H7 (cell line): ENCODE measurements at places on chromosomes 6 and 20. TPM values are rescaled to one million over a fixed set of nuclear protein-coding genes. Genes with fewer than 3 reads are reported as not detected.
A peak's percentile ranks its signal among the peaks of the same experiment; 100 is the strongest.

- no peak for DNase-seq
Observed at GRCh38 chr6:105430685-105431084, 27.8 kb upstream of the PREP start.

MARCKS gene
- 91.0 and 92.7 TPM in 2 replicates for total RNA-seq

DNA sequence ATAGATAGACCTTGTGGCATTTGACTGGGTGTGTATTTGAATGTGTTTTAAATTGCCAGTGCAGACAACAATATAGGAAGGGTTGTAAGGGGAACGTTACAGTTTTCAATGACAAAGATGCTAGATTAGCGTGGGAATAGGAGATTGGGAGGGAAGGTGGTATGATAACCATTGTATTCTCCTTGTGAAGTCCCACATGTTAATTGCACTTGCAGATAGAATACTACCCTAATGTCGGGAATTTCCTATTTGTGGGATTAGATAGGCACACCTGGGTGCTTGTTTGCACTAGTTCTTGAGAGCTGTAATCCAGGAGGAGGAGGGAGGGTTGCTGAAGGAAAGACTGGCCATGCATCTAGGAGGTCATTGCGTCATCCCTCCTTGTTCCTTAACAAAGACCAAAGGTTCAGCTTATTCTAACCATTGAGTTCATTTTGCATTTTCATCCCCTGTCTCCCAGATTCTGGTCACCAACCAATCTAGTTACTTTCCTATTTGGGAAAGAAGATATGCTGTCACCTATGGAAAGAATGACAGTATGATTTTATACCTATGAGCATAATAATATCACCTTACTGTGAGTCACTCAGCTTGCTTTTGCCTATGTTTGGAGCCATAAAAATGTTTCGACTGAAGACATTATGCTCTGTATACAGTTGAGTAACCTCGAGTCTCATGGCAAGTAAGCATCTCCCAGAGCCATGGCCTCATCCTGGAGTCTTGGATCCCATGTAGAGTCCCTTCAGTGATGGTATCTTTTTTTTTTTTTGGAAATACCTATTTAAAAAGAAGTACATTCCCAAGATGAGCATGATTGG lies 201.5 kb downstream of the DTNBP1 start:
- DNase-seq = no peak

- no peak for DNase-seq
Observed at GRCh38 chr6:102525336-102525735, 1131.8 kb downstream of the GRIK2 start.

ARMC12 gene
- 0.94 and 3.0 TPM in 2 replicates for total RNA-seq

DNA sequence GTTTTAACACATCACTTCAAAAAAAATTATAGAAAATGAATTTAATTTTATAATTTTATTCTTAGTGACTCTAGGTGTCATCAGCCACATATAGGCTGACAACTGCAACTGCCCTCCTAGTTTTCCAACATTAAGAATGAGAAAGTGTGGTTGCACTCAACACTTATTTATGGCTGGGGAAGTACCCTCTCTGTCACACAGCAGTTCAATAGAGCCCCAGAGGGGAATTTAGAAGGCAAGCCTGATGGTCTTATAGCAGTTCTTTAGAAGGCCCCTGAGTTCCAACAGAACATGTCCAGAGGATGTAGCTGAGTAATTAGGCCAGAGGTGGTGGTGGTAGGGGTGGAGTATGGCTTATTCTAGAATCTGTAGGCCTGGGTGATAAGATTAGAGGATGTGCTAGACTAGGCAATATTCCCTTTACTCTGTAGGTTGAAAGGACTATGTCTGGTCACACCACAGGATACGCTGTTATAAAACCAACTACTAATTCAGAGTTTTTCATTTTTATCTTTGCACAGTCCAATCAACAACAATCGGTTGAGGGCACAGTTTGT lies 226.5 kb upstream of the CITED2 start:
- DNase-seq = no peak

DNA sequence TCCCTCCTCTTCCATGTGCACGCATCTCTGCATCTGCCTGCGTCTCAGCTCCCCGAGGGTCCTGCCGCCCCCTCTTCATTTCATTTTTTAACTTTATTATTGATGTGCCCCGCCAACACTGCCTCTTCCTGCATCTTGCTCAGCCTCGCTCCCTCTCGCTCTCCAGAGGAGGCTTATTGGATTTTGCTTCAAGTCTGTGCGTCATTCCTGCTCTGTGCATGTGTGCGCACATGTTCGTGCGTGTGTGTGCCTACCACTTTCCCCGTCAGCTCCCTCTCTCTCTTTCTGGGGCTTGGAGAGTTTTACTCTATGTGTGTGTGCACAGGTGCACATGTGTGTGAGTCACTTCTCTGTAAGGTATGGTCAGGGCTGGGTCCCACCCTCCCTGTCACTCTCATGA lies 71.8 kb upstream of the NNAT start:
- DNase-seq = no peak

- DNase-seq = no peak
Observed at GRCh38 chr6:133243723-133244305, 2.7 kb downstream of the EYA4 start.

CST4 gene
- not detected in 2 replicates for total RNA-seq

DNA sequence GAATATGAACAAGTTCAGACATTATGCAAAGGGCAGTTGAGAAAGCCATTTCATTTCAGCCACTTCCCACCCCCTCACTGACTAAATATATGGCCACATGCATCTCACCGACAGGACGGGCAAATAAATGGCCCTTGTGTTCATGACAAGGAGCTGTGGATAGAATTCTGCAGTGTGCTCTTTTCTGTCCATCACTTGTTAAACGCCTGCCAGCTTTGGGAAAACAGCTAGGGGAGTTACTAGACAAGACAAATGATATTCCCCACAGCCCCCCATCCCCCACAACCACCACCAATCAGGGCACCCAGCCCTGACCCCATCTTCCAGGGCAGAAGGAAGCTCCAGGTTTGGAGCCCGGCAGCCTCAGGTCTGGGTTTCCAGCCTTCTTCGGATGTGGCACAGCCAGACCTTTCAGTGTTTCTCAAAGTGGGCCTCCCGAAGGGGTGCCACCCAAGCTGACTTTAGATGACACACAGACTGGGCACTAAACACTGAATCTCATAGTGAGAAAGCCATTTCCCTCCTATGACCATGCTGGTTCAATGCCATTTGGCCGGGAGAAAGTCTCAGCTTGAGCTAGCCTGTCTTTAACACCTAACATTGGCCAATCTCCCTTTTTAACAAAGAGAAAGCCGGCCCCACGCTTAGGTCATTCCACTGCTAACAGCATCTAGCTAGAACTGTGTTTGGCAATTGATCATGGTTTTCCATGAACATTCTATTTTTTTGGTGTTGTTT lies 4.0 kb upstream of the RIPOR3 start:
- DNase-seq = no peak

HRH3 gene
- total RNA-seq = 0.85 and 1.9 TPM in 2 replicates

DNA sequence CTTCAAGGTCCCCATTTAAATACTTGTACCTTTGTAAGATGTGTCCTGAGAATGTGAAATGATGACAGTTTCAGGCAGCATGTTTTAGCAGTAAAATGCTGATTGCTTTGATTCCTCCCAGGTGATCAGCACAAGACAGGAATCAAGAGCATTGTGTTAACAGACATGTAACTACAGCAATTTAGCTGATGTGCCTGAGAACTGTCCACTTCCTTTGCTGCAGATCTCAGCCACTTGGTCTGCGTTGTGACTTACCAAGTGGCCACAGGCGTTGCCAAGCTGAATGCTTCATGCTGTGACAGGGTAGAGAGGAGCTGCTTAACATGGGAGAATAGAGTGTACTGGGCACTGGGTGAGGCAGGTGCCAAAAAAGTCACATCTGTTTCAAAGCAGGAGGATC lies 767.0 kb upstream of the POU3F2 start:
- DNase-seq = no peak

DNA sequence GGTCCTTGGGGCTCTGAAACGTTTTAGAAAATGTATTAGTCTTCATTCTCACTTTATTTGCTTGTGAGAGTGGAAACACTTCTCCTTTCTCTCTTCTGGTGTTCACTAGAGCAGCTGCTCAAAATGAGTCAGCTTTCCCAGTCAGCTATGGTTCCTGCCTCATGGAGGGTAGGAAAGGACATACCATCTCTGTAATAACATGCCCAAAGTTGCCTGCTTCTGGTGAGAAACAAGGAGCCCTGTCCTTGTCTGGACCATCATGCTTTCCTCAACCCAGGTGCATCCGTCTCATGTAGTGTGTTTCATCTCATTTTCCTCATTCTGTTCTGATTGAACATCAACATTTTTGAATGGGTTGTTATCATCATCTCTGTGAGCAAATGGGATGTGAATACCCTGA lies 17.1 kb upstream of the TINAG start:
- no peak for DNase-seq

GRCh38 chr6:135129136-135129856 lies 51.8 kb upstream of the MYB start:
- no peak for DNase-seq

DNA sequence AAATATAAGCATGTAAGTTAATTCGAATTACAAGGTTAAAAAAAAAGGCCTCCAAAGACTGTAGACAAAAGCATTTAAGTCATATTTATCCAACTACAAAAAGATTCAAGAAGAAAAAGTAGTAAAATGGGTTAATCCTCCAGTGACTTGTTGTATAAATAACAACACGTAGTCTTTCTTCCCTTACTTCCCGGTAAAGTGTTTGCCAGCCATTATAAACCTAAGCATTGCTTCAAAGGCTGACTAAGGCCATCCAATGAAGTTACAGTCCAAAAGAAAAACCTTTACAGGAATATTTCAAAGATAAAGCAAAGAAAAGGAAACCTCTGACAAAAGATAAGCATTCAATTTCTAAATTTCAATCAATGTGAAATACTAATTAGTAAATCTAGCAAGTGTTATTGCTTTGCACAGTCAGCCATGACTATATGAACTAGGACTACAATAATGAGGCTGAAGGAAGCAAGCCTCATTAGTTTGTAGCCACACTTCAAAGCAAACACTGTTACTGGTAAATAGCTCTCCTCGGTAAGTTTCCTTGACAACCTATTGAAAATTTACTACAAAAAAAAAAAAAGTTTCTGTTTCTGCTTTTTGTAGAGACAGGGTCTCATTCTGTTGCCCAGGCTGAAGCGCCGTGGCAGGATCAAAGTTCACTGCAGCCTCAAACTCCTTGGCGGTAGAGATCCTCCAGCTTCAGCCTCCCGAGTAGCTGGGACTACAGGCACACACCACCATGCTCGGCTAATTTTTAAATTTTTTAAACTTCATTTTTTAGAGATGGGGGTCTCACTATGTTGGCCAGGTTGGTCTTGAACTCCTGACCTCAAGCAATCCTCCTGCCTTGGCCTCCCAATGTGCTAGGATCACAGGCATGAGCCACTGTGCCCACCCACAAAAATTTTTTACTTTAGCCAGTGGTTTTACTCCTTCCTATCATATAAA lies 46.0 kb downstream of the NUDT3 start:
- DNase-seq = no peak

DNA sequence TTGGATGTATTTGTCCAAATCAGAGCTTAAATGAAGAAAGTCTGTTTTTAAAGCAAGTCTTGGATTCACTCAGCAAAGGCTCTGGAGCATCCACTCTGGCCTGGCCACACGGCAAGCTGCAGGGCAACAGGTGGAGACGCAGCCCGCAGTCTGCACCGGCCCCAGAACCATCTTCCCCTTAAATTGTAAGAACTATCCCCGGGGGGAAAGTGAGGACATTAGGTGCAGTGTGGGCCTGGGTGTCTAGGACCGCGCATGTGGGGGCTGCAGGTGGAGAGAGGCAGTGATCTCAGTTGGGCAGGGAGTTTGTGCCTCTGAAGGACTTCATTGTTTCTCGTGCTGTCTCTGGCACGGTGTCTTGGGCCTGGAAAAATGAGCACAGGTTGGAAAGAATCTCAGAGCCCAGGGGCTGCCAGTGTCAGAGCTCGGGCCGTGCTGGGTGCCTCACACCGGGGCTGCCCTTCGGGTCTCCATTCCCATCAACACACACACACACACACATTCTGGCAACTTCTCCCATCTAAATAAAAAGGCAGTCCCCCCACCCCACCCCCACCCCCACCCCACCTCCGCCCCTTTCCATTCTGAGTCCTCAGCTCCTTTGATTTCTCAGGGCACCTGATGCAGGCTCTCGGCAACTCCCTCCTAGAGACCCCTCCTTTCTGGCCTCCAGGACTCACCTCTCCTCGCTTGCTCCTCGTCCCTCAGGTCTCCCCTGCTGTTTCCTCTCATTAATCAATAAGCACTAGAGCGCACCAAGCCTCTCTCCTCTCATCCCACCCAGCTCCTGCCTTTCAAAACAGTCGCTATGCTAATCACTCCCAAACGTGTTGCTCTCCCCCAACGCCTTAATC lies 48.4 kb downstream of the FOXF2 start:
- peak; percentile 46 for DNase-seq

DNA sequence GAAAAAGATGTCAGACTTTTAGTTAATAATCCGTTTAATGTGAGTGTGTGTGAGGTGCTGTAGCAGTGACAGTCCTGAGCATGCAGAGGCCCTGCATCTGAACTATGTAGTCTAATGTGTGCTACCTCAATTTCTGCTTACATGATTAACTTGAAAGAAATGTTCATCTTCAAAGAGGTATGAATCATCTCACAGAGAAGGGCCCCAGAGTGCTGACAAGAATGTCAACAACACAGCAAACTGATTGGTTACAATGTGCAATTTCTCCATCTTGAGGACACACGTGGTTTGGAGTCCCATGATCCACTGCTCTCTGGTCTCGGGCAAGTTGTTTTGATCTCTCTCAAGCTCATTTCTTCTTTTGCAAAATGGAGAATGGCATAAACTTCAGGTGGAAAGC lies 61.7 kb upstream of the EMILIN3 start:
- DNase-seq = no peak

DNA sequence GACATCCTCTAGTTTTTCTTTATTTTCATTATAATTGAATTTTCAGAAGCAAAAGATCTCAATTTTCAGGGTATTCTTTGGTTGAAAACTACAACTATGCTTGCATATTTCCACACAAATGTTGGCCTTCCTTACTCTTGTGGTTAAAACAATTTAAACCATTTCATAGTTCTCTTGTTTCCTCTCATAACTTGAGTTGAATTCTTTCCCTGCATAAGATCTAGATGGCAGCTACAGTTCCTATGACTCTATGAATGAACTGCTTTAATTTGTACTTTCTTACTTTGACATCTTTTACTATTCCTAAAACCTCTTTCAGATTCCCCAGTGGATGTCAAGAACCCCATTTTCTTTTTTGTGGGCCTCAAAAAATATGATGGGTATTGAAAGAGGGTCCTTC lies 564.5 kb downstream of the NKAIN2 start:
- DNase-seq = no peak
